ENCODE measurements at places on chromosomes 16 and 17.

- no peak for DNase-seq
These were observed 9.6 kb downstream of the CALCOCO2 start for GRCh38 chr17:48840441-48840840.

GRCh38 chr16:13254998-13255614 is 353.7 kb downstream of the SHISA9 start:
- DNase-seq = no peak

- DNase-seq = no peak
These were observed 329 bp upstream of the NLE1 start for GRCh38 chr17:35142467-35142796.

GRCh38 chr17:36512641-36513040 is 22.0 kb downstream of the MYO19 start:
- DNase-seq = no peak

DNA sequence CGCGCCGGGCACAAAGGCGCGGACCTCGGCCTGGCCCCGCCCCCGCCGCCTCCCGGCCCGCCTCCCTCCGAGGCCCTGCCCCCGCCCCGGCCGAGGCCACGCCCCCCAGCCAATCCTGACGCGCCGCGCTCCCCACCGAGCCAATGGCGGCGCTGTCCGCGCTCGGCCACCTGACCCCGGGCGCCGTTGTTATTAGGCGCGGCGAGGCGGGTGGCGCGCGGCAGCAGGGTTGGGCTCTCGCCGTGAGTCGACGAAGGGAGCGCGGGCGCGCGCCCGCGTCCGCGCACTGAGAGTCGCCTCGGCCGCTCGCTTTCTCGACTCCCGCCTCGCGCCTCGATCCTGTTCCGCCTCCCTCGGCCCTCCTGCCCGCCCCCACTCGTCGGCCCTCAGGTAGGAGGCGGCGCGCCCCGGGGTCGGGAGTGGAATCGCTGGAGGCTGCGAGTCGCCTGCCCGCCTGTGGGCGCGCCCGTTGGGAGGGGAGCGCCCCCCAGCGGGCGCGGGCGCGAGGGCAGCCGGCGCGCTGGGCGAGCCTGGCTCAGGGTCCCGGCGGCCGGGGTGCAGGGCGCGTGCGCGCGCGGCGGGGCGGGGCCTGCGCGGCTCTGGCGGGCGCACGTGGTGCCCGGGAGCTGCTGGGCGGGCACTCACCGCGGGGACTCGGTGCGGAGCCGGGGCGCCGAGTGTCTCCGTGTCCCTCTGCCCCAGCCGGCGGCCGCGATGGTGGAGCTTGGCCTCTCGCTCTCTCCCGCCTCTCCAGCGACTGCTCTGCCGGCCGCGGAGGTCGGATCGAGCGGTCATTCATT is 405 bp upstream of the CBLN1 start:
- DNase-seq = peak; percentile 53

- DNase-seq = no peak
These were observed 25.8 kb downstream of the CUEDC1 start for GRCh38 chr17:57929386-57929785.

DNA sequence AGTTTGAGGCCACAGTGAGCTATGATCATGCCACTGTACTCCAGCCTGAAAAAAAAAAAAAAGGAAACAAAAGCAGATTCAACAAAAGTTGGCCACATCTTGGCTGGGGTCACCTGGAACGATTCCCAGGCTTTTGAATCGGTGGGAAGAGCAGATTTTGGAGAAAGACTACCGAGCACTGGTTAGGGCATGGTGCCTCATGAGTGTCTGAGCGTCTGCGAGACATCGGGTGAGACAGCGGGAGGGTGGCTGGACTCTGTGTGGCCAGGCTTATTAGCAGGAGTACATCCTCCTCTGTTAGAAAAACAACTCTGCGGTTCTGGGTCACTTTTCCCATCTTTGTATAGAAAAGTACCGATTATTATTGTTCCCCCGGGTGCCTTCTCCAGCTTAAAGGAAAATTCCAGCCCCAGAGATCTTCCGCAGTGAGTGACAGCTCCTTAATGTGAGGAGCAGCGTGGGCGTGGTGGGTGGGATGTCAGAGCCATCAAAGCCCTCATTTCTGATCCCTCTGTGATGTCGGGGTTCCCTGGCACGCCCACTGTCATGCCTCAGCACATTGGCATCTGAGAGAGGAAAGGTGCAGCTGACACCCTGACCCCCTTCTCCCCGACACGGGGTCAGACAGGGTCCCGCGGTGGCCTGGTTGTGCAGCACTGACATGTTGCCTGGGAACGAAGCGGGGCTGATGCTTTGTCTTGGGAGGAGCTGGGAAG is 6.9 kb downstream of the RGS9 start:
- no peak for DNase-seq

DNA sequence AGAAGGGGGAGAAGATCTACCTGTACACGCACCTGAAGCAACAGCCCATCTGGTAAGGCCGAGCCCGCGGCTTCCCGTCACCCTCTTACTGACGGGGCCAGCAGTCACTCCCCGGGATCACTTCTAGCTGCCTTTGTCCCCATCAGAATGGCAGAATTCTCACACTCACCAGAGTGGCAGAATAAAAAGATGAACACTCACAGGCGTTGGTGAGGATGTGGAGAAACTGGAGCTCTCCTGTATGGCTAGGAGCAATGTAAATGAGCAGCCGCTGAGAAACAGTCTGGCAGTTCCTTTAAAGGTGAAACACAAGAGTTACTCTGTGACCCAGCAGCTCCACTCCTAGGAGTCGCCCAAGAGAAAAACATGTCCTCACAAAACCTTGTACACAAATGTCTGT is 33.3 kb downstream of the CIBAR2 start:
- DNase-seq = no peak

DNA sequence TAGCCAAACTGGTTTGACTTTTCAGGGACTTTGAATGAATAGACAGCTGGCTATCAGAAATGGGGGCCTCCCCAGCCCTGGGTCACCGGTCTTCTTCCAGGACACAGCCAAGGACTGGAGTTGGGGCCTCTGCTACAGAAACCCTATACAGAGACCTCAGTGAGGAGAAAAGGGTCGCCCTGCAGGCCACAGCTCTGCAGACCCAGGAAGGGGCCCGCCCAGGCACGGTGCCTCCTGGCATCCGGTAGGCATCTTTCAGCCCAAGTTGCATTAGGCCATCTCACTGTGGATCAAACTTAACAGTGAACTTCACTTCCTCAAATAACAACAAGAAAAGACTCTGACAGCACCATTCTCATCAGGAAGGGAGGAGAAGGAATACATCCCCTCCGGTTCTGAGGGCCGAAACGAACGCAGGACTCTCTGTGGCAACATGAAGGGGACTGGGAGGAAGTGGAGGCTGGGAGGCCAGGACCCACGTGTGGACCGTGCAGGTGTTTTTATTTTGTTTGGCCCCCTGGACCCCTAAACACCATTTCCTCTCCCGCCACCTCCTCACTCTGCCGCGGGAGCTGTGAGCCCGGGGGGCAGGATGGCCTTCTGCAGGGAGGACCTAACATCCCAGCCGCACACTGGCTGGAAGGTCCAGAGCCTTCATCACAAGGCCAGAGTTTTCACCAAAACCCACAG is 7.2 kb downstream of the SLC38A10 start:
- no peak for DNase-seq

- no peak for DNase-seq
These were observed 3.3 kb upstream of the COG1 start for GRCh38 chr17:73189417-73190099.

GRCh38 chr17:57861790-57862693 is 12.2 kb upstream of the MRPS23 start:
- no peak for DNase-seq

- DNase-seq = no peak
These were observed 7.6 kb upstream of the BMERB1 start for GRCh38 chr16:15426796-15427195.

- no peak for DNase-seq
These were observed 120.8 kb downstream of the MSI2 start for GRCh38 chr17:57377094-57377493.

DNA sequence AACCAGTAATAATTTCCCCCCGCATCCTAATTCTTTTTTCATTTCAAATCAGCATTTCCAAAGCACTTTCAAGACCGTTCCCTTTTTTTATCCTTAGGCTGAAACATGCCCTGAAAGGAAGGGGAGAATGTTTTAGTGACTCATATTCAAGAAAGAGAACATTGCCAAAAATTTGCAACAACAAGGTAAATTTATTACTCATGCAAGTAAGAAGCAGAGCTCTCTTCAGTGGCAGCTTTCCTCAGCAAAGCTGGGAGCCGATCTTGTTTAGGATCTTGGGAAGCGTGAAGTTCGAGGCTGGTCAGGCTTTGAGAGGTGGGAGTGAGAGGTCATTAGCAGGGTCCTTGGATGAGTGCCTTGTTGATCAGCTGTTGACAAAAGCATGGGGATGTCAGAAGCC is 129.5 kb downstream of the PRKCA start:
- DNase-seq = no peak

- DNase-seq = peak; percentile 31
These were observed 923 bp downstream of the ANKRD13B start for GRCh38 chr17:29593591-29594518.

GRCh38 chr16:59330019-59330670 is 596.0 kb upstream of the GOT2 start:
- no peak for DNase-seq

GRCh38 chr17:42111265-42111636 is 1.3 kb downstream of the DHX58 start:
- DNase-seq = no peak

DNA sequence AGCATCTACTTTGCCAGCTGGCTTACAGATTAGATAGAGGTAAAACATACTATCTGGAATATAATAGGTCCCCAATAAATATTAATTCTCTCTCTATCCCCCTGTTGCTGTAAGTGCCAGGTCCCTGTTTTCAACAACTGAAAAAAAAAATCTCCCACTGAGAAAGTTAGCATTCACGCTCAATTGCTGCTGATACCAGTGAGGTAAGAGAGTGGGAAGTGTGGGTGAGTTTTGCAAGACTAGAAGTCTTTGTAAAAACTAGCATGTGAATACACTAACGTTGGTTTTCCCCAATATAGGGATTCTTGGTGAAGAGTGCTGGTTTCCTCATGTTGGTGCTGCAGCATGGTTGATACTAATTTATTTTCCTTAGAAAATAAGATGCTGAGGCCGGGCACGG is 11.7 kb upstream of the TAOK1 start:
- DNase-seq = no peak

- no peak for DNase-seq
These were observed 91.4 kb upstream of the FA2H start for GRCh38 chr16:74865922-74866598.

- no peak for DNase-seq
These were observed 281.3 kb upstream of the TNRC6C start for GRCh38 chr17:77677211-77677610.

GRCh38 chr17:81898029-81898866 is 3.8 kb upstream of the NPB start:
- no peak for DNase-seq

DNA sequence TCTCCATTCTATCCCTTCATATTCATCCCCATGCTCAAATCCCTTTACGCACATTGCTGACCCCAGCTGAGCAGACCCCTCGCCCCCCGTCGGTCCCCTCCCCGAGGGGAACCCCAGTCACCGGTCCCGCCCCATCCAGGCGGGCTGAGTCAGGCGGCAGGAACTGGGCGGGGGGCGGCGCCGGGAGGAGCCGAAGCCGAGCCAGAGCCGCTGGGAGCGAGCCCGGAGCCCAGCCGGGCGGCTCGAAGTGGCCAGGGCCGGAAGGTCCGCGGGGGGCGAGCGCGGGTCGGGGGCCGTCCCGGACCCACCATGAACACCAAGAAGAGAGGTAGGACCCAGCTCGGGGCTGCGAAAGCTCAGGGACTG is 8.6 kb downstream of the RIPOR1 start:
- peak; percentile 59 for DNase-seq

GRCh38 chr16:14529010-14529669 is 100.9 kb downstream of the PARN start:
- DNase-seq = peak; percentile 43

- DNase-seq = no peak
These were observed 533.2 kb downstream of the XYLT1 start for GRCh38 chr16:16937576-16937975.

- DNase-seq = no peak
These were observed 25.8 kb downstream of the SAP30BP start for GRCh38 chr17:75692976-75693375.

GRCh38 chr17:333626-334396 is 18.8 kb downstream of the RPH3AL start:
- DNase-seq = no peak

GRCh38 chr16:82694239-82694874 is 67.6 kb downstream of the CDH13 start:
- no peak for DNase-seq

DNA sequence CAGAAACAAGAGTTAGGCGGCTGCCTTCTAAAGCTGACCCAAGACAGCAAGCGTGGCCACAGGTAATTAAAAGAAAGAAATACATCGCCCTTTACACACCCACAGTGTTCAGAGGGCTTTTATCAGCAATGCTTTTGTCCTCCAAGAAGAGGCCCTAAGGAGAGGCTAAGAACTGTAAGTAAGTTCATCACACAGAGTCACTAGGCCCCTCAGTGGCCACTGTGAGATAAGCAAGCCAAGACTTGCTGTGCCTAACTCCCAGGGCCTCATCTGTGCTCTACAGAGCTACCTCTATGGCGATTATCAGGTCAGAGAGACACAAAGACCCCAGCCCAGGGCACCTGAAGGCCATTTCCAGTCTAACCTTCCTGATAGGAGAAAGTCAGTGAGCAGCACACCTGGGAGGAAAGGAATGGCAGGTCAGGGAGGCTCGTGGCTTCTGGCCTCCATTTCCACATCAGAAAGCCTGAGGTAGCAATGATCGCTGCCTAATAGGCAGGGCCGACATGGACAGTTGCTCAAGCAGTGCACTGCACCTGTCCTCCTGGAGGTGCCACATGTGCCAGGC is 545.2 kb upstream of the CDH11 start:
- DNase-seq = no peak

- DNase-seq = no peak
These were observed 7.5 kb downstream of the VEZF1 start for GRCh38 chr17:57980522-57980921.

- DNase-seq = no peak
These were observed 154.0 kb upstream of the MAF start for GRCh38 chr16:79754501-79754900.

GRCh38 chr16:10923146-10923649 is 19.1 kb downstream of the DEXI start:
- no peak for DNase-seq

- no peak for DNase-seq
These were observed 155.5 kb downstream of the ZNF423 start for GRCh38 chr16:49700251-49701064.

GRCh38 chr17:20171741-20172365 is 162.7 kb downstream of the SPECC1 start:
- no peak for DNase-seq

- no peak for DNase-seq
These were observed 302.7 kb upstream of the PMFBP1 start for GRCh38 chr16:72474501-72475123.
